Heart right ventricle (tissue), 16 donors: ENCODE measurements at places on chromosomes 5 and 9. TPM values are rescaled to one million over a fixed set of nuclear protein-coding genes. Genes with fewer than 3 reads are reported as not detected.

DNA sequence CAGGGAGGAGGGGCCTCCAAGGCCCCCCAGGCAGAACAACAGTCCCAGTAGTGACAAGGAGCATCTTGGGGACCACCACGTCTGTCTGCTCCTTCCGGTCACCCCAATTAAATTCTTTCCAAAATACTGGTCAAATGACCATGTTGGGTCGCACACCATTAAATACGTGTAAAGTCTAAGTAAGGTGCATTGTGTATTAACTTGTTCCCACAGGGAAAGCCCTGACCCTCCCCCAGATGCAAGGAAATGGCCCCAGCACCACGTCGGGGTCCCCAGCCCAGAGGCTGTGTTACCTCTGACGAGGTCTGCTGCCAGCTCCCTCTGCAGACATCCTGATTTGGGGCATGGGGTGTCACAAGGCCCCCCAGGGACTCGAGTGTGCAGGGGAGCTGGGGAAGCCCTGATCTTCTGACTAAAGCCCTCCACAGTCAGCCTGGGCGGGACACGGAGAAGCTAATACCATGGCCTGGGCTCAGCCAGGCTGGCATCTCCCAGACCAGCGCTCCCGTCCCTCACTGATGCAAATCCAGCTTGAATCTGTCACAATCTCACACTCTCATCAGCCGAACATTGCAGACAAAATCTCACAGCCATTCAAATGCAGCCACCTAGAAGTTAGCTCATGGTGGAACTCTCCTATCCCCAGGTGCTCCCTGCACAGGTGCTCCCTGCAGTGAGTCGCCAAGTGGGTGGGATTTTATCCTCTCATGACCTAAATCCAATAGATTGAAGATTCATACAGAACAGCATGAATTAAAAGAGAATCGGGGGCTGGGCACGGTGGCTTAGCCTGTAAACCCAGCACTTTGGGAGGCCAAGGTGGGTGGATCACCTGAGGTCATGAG lies 13.6 kb downstream of the TERT start:
- no peak for DNase-seq

DNA sequence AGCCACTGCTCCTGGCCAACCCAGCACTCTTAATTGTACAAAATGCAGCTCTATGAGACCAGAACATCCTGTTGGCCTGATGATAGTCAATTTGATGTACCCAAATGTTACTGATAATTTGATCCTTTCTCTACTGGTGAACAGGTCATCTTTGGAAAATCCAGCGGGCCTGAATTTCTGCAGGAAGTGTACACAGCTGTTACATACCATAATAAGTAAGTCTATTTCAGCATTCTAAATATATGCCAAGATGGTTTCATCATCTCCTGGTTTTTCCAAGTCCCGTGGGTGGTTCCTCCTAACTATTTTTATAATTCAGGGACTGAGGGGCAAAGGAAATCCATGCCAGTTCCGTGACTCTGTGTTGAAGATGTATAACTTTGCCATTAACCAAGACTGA lies 155.4 kb downstream of the DOCK8 start:
- no peak for DNase-seq

- no peak for DNase-seq
Measured at GRCh38 chr5:56532466-56532865, 282.9 kb upstream of the MAP3K1 start.

DNA sequence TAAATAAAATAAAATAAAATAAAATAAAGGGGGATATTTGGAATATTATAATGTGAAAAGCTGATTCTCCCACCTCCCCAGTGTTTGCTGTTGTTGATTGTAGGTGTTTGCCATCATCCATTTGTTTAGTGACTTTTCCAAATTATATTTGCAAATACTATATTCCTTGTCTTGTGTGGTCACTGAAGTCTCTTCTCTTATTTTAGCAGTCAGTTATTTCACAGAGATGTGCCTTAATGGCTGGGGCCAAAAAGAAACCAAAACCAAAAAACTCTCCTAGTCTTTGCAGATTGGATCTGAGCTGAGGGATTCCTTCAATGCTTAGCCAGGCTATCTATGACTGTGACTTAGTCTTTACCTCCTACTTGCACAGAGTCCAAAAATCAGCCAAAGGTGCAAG lies 70.9 kb upstream of the ZNF169 start:
- DNase-seq: no peak

Gene FBLL1
- not detected for total RNA-seq

Gene GRIN3A
- 0.54 TPM for total RNA-seq

Gene MEGF10
- not detected for total RNA-seq
